ENCODE measurements at places on chromosomes 2 and 18. TPM values are rescaled to one million over a fixed set of nuclear protein-coding genes. Genes with fewer than 3 reads are reported as not detected.
A peak's percentile ranks its signal among the peaks of the same experiment; 100 is the strongest.

DNA sequence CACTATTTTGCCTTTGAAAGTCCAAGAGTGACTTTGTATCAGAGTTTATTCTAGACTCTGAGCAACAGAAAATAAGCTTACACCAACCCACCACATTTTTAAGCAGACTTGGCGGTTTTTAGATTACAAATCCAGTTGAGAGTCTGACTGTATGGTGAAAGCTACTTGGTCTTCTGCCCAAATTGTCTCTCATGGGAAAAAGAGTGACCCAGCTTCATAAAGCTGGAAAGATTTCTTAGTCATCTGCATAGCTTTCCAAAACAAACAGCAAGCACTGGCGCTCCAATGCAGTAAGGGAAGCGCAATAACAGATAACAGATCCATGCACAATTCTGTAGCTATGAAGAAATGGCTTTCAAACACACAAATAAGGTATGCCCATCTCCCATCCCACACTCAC is 7.1 kb downstream of the DSG1 start:
- DNase-seq, result no peak

DNA sequence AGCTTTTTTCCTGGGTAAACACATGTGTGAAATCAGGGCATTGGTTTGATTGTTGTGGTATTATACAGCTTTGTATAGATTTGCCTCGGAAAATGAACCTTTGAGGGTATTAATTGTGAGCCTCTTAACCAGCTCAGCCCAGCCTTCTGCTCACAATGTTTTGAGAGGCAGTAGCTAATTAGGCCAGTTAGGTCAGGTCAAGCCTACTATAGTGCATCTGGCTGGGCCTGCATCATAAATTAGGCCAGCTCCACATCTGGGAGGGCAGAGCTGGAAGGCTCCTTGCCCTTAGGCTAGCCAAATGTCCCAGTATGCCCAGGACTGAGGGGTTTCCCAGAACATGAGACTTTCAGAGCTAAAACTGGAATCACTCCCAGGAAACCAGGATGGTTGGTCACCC is 43.0 kb downstream of the LRATD1 start:
- no peak for DNase-seq

DNA sequence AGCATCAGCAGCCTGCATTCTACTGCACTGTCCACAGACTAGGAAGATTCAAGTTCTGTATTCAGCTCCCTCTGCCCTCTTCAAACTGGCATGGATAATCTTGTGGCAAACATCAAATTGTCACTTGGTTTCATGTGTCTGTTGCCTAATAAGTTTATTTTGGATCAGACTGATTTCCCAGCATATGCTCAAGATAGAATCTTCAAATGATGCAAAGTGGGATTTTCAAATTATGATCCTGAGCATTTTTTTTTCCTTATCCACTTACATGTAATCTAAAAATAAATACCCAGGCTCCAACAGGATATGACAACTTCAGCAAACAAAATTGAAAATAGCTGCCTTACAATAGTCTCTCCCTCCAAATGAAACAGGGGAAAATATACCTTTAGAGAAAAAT is 160.9 kb upstream of the VRK2 start:
- no peak for DNase-seq

Gene TGFA
- 1.4 TPM for total RNA-seq

Gene TWIST2
- 23.0 TPM for total RNA-seq

Gene GULP1
- total RNA-seq, result 25.9 TPM

DNA sequence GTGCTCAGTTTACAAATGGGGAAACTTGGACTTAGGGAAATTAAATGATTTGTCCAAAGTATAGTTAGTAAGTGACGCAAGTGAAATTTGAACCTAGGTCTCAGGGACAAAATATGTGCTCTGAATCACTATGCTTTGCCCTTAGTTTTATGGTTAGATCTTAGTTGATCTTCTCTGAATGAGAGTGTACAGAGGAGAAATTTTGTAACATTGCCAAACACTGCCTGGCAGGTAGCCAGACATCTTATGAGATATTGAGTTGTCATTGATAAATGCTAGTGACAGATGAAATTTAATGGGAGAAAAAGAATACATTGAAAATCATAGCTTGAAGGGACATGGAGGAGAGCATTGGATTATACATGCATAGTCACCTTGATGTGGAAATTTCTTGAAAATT is 91.4 kb downstream of the GALNT1 start:
- no peak for DNase-seq

DNA sequence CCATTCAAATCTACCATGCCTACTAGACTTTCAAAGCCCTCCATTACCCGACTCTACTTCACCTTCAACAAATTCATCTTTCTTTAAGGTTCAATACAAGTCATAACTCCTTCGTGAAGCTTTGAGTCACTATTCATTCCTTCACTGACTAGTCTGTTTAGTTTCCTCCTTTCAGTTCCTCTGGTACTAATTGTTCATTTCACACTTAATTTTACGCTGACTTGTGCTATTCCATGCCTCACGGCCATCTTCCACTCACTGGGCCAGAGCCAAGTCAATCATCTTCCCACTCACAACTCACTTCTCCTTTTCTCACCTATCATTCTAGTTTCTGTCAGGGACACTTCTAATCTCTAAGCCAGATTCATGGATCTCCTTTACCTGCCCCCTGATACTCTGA is 136.2 kb downstream of the MTX2 start:
- no peak for DNase-seq

- DNase-seq, result no peak
Measured at GRCh38 chr2:189835855-189836558, 51.8 kb downstream of the PMS1 start.

Gene TACR1
- total RNA-seq, result 2.1 TPM

GRCh38 chr2:215401896-215402379 is 33.9 kb downstream of the FN1 start:
- no peak for DNase-seq

Gene QPCT
- 3.2 TPM for total RNA-seq

Gene RNF152
- 17.3 TPM for total RNA-seq

DNA sequence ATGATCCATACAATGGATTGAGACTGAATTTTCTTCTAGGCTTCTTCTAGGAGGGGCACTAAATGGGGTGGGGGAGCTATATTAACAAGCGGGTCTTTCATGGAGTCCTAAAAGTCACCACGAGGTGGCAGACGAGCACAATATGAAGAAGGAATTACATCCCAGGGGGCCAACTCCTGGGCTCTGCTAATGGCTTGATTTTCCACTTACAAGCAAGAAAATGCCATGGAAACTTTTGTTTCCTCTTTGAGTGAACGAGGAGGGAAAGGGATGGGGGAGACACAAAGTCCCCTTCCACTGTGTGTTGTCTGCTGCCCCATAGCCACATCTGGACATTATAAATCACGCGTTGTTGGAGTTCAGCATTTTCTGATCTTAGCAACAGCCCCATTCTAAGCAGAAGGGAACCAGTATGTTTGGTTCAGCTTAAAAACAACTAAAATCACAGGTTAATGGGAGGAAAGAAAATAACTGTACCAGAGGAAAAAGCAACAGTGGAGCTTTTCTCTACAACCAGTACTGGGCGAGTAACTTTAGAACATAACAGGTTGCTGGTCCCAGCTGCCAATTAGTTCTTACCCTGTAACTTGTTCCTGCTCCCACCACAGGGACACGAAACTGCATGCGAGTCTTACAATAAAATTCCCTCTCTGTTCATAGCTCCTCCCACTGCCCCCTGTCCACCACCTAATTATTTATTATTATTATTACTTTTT is 285.0 kb upstream of the PARD3B start:
- peak; percentile 87 for DNase-seq

Gene FBXO48
- 1.3 TPM for total RNA-seq

- DNase-seq, result no peak
Measured at GRCh38 chr18:60130284-60130683, 230.5 kb downstream of the PMAIP1 start.

Gene SCG2
- total RNA-seq, result 5.4 TPM

Gene SCYGR4
- total RNA-seq, result not detected

DNA sequence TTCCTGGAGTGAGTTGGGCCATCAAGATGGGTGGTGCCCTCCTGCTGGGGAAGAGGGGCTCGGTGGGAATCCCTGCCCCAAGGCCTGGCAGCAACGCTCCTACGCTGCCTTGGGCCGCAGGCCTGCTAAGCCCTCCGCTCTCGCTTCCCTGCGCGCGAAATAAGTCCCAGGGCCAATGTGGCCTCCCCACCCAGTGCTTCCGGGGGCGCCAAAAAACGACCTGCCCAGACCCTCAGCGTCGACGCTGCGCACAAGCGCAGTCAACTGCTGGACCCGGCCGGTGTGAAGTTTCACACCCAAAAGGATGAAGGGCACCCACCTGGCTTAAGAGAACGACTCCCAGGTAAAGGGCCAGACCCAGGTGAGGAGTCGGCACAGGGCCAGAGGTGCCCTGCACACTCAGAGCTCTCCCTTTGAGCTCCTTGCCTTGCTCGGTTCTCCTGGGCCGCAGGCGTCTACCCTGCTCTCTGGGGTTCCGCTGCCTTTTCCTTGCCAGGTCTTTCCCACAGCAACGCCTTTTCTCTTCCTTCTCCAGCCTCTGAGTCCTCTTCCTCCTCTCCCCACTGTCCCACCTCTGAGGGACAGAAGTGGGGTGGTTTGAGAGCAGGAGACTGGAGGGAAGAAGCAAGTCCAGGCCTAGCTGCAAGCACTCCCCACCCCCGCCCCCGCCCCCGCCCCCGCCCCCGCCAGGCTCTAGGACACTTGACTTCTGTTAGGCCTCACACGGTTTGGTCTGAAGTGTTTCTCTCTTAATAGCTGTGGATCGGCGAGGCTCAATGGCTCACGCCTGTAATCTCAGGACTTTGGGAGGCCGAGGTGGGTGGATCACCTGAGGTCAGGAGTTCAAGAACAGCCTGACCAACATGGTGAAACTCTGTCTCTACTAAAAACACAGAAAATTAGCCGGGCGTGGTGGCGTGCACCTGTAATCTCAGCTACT is at the start of gene DNAJC5G:
Gene DNAJC5G, plus strand, starts transcription at position 223 of the 940 bp plus-strand sequence. CDS start 1,296 bp downstream, outside the sequence.
- peak; percentile 63 for DNase-seq

GRCh38 chr2:66134138-66134701 is 300.7 kb upstream of the MEIS1 start:
- DNase-seq, result no peak

DNA sequence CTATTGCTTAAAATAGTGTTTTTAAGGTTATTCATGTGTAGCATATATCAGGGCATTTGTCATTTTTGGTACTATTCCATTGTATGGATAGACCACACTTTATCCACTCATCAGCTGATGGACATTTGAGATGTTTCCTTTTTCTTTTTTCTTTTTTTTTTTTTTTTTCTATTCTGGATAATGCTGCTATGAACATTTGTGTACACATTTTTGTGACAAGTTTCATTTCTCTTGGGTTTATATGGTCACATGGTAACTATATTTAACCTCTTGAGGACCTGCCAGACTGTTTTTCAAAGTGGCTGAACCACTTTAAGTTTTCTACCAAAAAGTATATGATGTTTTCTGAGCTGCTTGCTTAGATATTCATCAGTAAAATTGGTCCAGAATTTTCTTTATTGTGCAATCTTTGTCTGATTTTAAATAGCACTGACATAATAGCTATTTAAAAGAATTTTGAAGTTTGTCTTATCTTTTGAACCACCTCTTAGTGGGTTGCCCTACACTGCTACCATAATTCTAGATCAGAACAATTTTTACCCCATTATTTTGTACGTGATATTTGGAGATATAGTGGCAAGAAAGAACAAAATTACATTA is 219.4 kb upstream of the SIX3 start:
- no peak for DNase-seq

DNA sequence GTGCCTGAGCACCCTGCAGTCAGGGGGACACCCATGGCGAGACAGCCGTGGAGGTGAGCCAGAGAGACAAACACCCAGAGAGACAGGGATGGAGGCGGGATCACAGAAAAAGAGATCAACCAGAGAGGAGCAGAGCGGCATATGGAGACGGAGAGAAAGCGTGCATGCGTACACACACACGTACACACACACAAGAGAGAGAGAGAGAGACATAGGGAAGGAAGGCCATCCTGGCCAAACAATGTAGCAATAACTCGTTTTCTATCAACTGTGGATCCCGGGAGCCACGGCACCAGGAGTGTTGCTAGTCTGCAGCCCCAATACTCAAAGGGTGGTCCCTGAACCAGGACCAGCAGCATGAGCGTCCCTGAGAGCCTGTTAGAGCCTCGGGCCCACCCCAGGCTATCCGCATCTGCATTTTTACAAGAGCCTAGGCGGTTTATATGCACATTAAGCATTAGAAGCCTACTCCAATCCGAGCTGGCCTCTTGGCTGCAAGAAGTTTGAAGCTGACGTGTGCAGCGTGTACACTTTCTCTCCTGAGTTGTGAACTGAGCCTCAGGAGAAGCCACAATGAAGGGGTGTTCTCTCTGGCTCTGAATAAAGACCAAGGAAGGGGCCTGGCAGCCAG is 50.1 kb upstream of the MYCN start:
- DNase-seq, result no peak

DNA sequence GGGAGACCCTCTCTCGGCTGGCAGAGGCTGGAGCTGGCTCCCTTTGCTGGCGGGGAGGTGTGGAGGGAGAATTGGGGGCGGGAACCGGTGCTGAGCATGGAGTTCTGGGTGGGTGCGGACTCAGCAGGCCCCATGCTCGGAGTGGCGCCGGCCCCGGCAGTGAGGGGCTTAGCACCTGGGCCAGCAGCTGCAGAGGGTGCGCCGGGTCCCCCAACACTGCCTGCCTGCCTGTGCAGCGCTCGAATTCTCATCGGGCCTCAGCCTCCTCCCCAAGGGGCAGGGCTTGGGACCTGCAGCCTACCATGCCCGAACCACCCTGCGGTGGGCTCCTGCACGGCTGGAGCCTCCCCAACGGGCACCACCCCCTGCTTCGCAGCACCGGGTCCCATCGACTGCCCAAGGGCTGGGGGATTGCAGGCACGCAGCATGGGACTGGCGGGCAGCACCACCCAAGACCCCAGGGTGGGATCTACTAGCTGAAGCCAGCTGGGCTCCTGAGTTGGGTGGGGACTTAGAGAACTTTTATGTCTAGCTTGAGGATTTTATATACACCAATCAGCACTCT is 129.8 kb downstream of the LRRC30 start:
- no peak for DNase-seq

DNA sequence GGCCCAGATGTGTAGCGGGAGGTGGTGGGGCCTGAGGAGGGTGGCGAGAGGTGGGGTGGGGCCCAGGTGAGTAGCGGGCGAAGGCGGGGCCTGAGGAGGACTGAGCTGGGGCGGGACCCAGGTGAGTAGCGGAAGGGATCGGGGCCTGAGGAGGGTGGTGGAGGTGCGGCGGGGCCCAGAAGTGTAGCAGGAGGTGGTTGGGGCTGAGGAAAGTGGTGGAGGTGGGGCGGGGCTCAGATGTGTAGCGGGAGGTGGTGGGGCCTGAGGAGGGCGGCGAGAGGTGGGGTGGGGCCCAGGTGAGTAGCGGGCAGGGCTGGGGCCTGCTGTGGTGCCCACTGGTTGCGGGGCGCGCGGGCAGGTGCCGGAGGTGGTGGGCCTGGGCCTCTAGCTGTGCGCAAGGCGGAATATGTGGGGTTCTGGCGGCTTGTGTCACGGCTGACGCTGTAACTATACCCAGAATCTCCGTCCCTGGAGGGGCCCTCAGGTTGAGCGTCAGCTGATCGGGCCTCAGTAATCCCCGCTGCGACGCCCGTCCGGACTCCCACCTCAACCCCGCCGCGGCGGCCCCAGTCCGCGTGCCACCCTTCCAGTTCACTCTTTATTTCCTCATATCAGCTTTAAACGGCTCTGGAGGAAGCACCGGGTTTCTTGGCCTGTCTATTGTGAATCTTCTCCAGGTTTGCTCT is 866 bp upstream of the SF3B6 start:
- peak; percentile 85 for DNase-seq

Measured in posterior vena cava (tissue), 2 donors.